ENCODE measurements at places on chromosomes 11 and 22.
A peak's percentile ranks its signal among the peaks of the same experiment; 100 is the strongest.

GRCh38 chr11:67372993-67373647 lies at the start of gene CLCF1:
Gene CLCF1 (minus strand): TSS chr11:67373598. CDS start chr11:67373539, 59 bp downstream.
- DNase-seq: no peak

DNA sequence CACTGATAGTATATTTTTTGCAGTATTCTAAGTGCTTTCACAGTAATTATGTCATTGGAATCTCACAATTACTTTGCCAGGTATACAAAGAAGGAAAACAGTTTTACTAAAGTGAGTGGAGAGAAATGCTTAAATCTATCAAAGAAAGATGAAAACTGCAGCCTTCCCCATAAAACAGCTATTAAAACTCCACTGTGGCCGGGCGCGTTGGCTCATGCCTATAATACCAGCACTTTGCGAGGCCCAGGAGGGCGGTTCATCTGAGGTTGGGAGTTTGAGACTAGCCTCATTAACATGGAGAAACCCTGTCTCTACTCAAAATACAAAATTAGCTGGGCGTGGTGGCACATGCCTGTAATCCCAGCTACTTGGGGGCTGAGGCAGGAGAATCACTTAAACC lies 19.1 kb downstream of the OR51E1 start:
- no peak for DNase-seq

DNA sequence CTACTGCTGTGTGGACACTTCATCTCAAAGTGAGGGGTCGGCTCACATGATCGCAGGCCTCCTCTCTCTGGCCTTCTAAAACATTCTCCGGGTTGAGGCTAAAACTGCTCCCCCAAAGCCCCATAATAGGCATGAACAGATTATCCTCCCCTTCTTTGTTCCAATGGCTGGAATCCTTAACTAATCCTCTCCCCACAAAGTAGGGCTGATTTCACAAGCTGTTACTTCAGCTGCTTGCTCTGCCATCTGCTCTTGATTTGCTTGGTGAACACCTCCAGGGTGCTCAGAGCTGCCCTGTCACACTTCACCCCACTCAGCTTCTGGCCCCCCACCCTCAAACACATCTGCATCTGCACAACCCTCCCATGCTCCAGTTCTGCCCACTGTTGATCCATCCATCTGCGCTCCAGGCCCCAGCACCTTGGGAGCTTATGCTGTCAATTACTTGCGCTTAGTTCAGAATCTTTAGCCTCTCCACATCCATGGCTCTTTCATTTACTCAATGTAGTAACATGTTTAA lies 173.1 kb upstream of the API5 start:
- DNase-seq: no peak

DNA sequence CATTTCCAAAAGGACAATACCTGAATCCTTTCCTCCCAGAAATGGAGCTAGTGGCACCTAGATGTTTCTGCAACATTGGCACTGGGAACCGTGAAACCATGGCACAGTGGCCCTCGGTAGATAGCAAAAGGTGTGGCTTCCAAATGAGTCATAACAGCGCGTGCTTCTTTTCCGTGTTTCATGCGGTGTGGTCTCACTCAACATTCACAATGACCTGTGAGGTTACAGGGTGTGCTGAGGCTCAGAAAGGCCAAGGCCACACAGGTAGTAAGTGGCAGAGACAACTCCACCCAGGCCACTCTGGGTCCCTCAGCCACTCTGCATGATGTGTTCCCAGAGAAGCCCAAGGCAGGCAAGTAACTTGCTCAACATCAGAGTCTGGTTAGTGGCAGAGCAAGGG lies 67.4 kb downstream of the TP53I11 start:
- DNase-seq: no peak

DNA sequence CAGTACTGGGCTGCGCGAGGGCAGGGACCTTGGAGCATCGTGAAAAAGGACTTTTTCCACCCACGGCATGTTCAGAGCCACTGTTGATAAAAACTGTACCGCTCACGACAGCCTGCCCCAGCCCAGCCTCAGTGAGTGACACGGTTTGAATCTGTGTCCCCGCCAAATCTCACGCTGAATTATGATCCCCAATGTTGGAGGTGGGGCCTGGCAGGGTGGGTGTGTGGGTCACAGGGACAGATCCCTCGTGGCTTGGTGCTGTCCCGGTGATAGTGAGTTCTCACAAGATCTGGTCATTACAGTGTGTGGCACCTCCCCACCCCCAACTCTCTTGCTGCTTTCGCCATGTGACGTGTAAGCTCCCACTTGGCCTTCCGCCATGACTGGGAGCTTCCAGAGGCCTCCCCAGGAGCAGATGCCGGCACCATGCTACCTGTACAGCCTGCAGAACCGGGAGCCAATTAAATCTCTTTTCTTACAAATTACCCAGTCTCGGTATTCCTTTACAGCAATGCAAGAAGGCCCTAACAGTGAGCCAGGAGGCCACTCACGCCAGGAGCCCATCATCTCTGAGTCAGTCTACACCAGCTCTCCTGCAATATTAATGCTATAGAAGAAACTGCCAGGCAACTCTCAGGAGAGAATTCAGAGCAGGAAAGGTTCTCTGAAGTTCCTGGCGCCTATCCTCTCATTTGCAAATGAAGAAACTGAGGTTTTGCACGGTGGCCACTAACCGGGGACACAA lies 1.3 kb downstream of the TOLLIP start:
- no peak for DNase-seq

- no peak for DNase-seq
These were observed 666 bp downstream of the PDGFB start for GRCh38 chr22:39244136-39244495.

- DNase-seq: no peak
These were observed 37.4 kb downstream of the CALCA start for GRCh38 chr11:14934641-14935351.

GRCh38 chr22:36238373-36239149 lies 766 bp downstream of the APOL2 start:
- DNase-seq: no peak

GRCh38 chr11:33021937-33022336 lies 6.3 kb downstream of the DEPDC7 start:
- DNase-seq: no peak

- DNase-seq: no peak
These were observed 10.5 kb downstream of the DNAJB13 start for GRCh38 chr11:73961321-73961720.

GRCh38 chr22:28917747-28918549 lies 34.6 kb downstream of the ZNRF3 start:
- DNase-seq: no peak

DNA sequence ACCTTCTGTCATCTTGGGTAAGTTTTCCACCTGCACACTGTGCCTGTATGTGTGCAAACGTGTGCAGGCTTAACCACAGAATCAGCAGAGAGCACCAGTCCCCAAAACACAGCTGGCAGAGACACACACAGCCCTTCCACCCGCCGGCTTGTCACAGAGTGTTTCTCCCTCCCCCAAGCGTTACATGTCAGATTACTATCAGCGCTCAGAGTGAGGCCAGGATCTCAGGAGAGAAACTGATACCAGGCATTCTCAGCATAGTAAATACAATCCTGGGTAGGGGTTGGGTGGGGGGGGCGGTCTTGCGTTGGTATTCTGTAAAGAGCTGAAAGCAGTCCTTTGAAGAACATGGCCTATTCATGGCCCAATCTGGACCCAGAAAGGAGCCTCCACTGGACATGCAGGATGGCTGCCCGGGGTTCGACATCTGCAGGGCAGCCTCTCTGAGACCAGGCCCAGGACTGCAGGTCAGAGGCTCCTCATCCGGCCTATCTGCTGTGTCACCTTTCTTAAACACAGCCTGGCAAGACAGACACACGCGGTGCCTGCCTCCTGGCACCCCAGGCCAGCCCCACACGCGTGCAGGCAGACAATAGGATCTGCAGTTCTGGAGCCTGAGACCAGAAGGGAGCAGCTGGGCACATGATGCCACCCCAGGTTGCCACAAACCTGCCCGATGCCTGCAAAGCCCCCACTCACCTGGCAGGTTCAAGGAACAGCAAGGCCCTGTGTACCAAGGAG lies 1.7 kb downstream of the OSBPL5 start:
- no peak for DNase-seq

DNA sequence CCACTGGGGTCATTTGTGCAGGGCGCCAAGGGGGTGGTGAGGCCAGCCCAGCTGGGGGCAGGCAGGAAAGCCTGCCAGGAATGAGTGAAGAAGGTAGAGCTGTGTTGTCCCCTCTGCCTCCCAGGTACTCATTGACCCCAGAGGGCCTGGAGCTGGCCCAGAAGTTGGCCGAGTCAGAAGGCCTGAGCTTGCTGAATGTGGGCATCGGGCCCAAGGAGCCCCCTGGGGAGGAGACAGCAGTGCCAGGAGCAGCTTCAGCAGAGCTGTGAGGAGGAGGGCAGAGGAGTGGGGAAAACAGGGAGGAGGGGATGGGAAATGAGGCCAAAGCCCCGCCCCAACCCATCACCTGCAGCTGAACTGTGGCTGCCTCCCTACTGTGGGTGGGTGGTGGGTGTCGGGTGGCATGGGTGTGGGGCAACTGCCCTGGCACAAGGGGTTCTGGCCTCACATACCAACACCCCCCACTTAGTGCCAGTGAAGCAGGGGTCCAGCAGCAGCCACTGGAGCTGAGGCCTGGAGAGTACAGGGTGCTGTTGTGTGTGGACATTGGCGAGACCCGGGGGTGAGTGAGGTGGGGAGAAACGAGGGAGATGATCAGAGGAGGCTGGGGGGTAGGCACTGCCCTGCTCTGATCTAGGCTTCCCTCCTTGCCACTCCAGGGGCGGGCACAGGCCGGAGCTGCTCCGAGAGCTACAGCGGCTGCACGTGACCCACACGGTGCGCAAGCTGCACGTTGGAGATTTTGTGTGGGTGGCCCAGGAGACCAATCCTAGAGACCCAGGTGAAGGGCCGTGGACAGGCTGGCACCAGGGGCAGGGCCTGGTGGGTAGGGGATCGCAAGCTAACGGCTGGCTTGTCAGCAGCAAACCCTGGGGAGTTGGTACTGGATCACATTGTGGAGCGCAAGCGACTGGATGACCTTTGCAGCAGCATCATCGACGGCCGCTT lies 3.0 kb downstream of the MUS81 start:
- DNase-seq: no peak

GRCh38 chr11:117872420-117872961 lies 4.0 kb downstream of the FXYD6 start:
- DNase-seq: no peak

- DNase-seq: no peak
These were observed 687 bp upstream of the CALCA start for GRCh38 chr11:14972581-14973495.

GRCh38 chr11:69238573-69239351 lies 55.2 kb upstream of the MYEOV start:
- DNase-seq: no peak

- no peak for DNase-seq
These were observed 2.4 kb downstream of the RASSF10 start for GRCh38 chr11:13011466-13012055.

DNA sequence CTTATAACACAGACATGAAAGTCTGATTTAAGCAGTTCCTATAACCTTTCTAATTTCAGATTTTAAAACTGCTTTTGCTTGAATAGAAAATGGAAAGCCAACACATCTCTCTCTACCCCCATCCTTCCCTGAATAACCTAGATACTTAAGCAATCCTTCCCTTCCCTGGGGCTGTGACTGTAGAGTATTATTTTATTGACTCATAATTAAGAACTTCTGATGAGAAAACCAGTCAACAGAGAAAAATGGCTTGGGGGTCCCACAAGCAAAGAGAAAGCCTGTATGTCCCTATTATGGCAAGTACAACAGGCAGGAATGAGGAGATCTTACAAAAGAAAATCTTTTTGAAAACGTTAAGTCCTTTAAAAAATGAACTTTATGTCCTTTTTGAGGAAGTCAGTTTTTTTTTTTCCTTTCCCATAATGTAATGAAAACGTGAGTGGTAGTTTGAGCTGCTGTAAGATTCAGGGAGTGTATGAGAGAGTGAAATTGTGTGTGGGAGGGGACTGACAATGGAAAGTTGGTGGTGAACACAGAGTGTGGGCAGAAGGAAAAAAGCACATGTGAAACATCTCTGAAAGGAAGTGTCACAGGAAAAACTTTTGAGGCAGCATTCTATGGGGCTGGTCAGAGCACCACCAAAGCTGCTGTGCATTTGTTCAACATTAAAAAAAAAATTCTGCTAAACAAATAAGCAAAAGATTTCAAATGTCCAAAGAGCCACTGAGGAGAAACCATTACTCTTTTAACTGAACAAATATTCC lies 154.6 kb downstream of the MAML2 start:
- peak; percentile 36 for DNase-seq

DNA sequence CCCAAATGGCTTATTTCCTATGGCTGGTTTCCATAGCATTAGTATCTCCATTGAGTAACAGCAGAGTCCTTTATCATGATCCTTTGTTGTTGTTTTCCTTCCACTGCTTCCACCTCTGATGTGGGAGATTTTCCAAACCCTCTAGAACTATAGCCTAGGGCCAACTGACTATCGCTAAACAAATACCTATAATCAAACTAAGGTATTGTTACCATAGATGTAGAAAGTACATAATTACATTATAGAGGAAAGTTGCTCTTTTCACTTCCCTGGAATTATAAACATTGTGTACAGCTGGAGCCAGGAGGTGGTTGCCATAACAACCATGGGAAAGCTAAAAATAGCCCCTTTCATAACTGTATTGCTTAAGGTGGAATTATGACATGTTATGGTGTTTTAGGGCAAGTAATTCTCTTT lies 47.0 kb upstream of the ALKBH3 start:
- no peak for DNase-seq

DNA sequence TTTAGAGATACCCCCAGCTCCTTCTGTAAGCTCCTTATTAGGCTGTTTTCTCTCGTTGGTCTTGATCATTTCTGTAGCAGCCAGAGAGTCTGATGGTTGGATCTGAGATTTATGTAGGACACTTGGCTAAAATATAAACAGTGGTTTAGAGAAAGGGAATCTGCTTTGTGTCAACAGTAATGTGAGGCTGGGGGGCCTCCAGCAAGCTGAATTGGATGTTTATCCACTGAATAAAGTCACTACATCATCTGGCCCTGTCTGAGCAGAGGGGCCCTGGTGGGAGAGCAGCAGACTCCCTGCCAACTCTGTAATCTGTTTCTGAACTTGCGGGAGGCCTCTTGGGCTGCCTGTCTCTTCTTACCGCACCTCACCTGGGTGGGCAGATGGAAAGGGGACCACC lies 328.5 kb upstream of the PLET1 start:
- DNase-seq: no peak

All from HS-5 (cell line).